ENCODE measurements at places on chromosomes 16 and 17. TPM values are rescaled to one million over a fixed set of nuclear protein-coding genes. Genes with fewer than 3 reads are reported as not detected.

Gene GRAP
- total RNA-seq, result 6.3 TPM

Gene PRSS8
- not detected for total RNA-seq

Gene MYOCD
- total RNA-seq, result 43.4 TPM

Gene CIAPIN1
- total RNA-seq, result 73.2 TPM

Gene ANKRD40CL
- not detected for total RNA-seq

Gene KCNJ18
- total RNA-seq, result not detected

Gene RTN4RL1
- 1.7 TPM for total RNA-seq

Gene GSG1L2
- not detected for total RNA-seq

Gene COG1
- 48.9 TPM for total RNA-seq

Gene FUS
- 175 TPM for total RNA-seq

Gene FDXR
- 3.3 TPM for total RNA-seq

Gene SLC5A2
- not detected for total RNA-seq

Gene C16orf92
- not detected for total RNA-seq

Gene SPATA32
- total RNA-seq, result not detected

Gene B3GNT9
- total RNA-seq, result 11.9 TPM
